ENCODE measurements at places on chromosomes 2 and 18.

DNA sequence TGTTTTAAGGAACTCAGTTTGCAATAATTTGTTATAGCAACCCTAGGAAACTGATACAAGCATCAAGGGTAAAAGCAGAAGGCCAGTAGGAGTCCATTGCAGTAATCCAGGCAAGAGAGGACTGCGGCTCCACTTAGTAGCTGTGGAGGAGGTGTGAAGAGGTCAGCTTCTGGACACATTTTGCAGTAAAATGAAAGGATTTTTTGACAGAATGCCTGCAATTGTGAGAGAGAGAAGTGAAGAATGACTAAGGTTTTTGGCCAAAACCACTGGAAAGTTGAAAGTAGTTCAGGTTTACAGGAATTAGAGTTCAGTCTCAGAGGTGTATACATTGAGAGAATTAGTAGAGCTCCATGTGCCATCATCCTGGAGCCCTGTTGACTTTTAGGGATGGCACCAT is 129.5 kb downstream of the RHBDD1 start:
- DNase-seq: no peak

- DNase-seq: no peak
Observed at GRCh38 chr2:140630557-140630956, 1500.3 kb downstream of the LRP1B start.

GRCh38 chr2:29394981-29395350 is 279.8 kb downstream of the CLIP4 start:
- DNase-seq: no peak

- no peak for DNase-seq
Observed at GRCh38 chr2:121088251-121089165, 196.5 kb downstream of the TFCP2L1 start.

DNA sequence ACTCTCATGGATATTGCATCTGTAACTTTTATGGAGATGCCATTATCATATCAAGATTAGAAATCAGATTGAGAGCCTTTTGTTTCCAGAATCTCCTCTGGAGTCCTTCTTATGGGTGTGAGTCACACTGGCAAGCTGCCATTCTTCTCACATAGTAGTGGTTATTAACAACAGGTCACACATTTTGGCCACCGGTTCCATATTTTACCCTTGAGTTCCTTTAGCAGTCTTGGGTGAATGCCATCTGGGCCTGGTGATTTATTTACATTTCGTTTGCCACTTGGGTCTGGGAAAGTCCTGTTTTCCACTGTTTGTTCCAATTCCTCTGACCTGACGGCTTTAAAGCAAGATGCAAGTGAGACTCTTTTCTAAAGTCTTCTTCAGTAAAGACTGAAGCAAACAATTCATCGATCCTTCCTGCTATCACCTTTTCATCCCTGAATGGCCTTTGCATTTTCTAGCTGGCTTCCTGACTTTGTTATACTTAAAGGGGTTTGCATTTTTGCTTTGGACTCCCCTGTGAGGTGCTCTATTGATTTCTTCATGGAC is 80.5 kb upstream of the CAVIN2 start:
- DNase-seq: no peak

GRCh38 chr2:3422161-3422779 is 42.8 kb downstream of the TRAPPC12 start:
- DNase-seq: no peak

DNA sequence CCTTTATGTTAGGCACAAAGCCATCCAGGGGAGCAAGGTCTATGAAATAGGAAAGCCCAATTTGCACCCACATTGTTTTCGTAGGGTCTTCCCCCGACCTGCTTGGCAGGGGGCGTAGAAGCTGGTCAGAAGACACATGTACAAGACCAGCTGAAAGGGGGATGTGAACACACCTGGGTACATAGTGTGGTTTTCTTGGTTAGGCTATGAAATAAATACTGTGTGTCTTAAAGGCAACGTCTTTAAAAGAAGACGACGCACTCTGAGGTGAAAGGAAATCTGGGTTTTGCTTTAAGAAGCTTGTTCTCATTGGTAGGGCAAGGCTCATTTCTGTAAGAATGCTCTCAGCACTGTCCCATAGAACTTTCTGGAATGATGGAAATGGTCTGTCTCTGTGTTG is 60.0 kb upstream of the KLF7 start:
- DNase-seq: no peak

DNA sequence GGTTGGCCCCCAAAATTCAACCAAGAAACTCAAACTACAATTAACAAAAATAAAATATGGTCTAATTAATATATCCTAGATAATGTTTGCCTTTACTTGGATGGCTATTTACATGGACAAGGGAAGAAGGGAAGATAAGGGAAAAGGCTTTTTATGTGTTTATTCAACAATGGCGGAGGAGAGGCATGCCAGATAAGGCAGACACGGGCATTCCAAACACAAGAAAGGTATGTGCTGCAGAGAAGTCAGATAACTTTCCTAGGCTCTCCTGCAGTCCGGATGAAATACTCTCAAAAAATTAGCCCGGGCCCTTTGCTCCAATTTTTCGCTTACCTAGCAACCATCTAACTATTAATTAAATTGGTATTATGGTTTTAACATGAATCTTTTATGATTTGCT is 5.1 kb upstream of the TTR start:
- no peak for DNase-seq

DNA sequence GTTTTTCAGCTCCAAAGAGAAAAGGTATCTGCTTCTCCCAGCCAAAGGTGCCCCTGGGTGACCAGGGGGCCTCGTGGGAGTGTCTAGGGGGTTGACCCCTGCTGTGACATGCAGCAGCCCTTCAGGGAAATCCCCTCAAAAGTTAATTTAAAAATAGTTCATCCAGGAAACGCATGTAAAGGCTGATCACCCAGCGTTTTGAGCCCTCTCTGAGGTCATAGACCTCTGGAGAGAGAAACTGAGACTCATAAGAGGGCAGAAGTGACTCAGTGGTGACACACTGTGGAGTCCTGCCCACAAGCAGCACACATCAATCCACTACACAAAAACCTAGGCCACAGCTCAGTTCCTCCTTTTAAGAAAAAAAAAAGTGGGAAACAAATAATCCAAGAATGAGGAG is 11.9 kb downstream of the GAL3ST2 start:
- DNase-seq: peak; percentile 18

DNA sequence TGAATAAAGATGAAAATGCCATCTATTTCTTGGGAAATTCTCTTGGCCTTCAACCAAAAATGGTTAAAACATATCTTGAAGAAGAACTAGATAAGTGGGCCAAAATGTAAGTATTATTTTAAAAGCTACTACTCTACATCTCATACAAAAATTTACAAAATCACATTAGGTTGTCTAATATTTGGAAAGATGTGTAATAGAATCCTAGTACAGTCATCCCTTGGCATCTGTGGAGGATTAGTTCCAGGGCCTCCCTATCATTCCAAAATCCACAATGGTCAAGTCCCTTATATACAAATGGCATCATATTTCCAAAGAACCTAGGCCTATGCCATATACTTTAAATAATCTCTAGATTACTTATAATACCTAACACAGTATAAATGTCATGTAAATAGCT is 41.2 kb downstream of the KYNU start:
- DNase-seq: no peak

GRCh38 chr2:85628658-85629057 is 12.7 kb downstream of the USP39 start:
- DNase-seq: no peak

- DNase-seq: no peak
Observed at GRCh38 chr2:82994151-82994550, 1464.9 kb downstream of the SUCLG1 start.

DNA sequence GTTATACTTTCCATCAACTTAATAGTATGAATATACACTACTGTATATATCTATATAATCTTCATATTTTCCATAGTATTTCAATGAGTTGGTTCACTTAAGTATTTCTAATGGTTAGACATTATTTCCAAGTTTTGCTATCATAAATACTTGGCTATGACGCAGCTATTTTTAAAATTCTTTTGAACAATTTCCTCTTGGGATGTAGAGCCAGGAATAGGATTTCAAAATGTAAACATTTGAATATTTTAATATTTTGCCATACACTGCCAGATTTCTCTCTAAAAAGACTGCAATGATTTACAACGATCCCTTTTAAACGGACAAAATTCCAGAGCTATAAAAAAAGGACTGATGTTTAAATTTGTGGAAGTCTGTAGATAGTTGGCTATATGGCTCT is 95.6 kb downstream of the NUP35 start:
- DNase-seq: no peak

DNA sequence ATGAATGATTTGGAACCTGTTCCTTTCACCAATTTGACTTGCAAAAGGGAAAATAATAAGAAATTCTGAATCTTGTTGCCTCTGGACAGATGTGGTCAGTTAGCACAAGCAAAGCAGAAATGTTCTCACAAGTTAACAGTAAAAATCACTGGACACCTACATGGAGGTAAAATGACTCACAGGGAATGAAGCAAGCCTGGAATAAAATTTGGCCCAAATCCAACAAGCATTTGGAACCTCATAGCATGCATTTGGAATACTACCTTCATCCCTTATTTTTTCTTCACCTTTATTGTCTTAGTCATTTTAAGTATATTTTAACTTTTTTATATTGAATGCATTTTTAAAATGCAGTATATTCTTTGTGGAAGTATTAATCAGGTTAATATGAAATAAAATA is 602.9 kb downstream of the ARHGAP15 start:
- no peak for DNase-seq

DNA sequence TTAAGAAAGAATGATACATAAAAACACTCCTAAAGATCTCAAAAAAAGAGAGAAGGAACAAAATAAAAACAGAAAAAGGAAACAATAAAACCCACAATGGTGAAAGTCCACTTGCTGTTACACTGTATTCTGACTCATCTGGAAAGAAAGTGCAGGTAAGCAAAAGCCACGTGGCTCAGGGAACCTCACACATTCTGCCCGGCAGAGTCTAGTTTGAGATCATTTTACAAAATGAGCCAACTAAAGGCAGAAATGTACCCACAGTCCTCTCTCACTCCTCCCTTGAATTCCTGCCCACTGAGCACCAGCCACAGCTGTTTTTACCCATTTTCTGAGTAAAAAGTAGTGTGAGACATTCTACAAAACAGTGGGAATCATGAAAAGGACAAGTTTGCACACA is 10.0 kb downstream of the KCNH7 start:
- DNase-seq: no peak

GRCh38 chr2:186308347-186308746 is 177.7 kb upstream of the ZC3H15 start:
- DNase-seq: no peak

GRCh38 chr2:196439760-196440159 is 199.8 kb upstream of the CCDC150 start:
- no peak for DNase-seq

- no peak for DNase-seq
Observed at GRCh38 chr2:38038682-38039081, 37.3 kb downstream of the CYP1B1 start.

- DNase-seq: no peak
Observed at GRCh38 chr2:86617153-86617552, 6.5 kb downstream of the RNF103 start.

GRCh38 chr2:128549094-128549493 is 230.4 kb upstream of the HS6ST1 start:
- DNase-seq: no peak

DNA sequence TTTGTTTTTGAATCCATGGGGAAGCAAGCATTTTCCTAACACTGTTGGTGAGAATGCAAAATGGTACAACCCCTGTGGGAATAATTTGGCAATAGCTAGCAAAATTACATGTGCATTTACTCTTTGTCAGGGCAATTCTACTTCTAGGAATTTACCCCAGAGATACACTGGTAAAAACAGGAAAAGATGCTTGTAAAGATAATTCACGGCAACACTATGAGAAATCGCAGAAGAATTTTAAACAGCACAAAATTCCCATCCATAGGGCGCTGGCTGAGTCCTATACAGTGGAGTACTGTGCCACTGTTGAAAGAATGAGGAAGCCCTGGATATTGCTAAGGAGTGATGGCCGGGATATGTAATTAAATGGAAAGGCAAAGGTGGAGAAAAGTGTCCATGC is 75.8 kb downstream of the DGKD start:
- no peak for DNase-seq

- no peak for DNase-seq
Observed at GRCh38 chr18:2471523-2471922, 99.8 kb downstream of the METTL4 start.

DNA sequence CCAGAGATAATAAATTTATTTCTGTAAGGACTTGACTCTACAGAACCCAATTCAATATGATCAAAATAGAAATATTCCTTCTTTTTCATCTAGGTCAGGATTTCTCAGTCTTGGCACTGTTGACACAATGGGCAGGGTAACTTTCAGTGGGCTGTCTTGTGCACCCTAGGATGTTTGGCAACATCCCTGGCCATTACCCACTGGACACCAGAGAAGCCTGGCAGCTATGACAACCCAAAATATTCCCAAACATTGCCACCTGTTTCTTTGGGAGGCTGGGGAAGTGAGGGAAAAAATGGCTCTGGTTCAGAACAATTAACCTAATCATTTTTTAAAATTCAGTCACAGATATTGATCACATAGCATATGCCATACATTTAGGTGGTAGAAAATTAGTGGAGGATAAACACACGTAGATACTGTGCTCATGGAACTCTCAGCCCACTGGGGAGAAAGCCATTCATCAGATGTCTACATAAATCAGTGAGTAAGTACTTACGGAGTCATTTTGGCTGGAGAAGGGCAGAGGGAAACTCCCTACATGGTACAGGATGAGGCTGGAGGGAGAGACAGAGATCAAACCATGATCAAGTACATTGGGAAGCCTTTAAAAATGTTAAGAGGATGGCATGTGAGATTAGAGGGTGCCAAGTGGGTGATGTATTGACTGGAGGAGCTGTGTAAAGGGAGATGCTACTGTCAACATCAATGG is 718 bp upstream of the TNP1 start:
- DNase-seq: no peak

- no peak for DNase-seq
Observed at GRCh38 chr18:63606526-63606925, 19.4 kb downstream of the SERPINB13 start.

DNA sequence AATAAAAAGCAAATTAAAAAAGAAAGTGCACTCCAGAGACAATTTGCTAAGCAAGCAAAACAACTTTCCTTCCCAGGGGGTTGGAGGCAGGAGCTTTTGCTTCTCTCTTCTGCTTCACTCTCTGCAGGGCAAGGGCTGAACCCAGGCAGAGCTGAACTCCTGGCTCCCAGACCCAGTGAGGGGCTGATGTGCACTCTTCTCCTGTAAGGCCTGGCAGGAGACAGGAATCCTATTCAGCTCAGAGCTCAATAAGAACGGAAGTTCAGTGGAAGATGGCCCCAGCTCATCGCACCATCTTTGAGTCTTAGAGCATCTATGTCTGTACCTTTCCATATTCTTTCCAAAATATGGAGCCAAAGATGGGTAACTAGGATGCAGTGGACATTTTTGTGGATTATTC is 29.1 kb downstream of the CIB4 start:
- no peak for DNase-seq

All from GM12891 (cell line).